ENCODE measurements at places on chromosomes 3 and 15. TPM values are rescaled to one million over a fixed set of nuclear protein-coding genes. Genes with fewer than 3 reads are reported as not detected.

RARB gene
- 20.8 TPM for total RNA-seq

MEGF11 gene
- not detected for total RNA-seq

SAMMSON gene
- total RNA-seq: not detected

GPR171 gene
- total RNA-seq: not detected

ZMAT3 gene
- 22.8 TPM for total RNA-seq

NR2E3 gene
- not detected for total RNA-seq

MRAS gene
- 25.1 TPM for total RNA-seq

IL5RA gene
- not detected for total RNA-seq

ITGB5 gene
- total RNA-seq: 137 TPM

C3orf80 gene
- not detected for total RNA-seq

EPHA6 gene
- total RNA-seq: not detected

CLDN16 gene
- total RNA-seq: not detected

NSMCE3 gene
- 10.0 TPM for total RNA-seq

CACNA2D2 gene
- 0.08 TPM for total RNA-seq

CLDN1 gene
- 12.4 TPM for total RNA-seq

CLRN1 gene
- total RNA-seq: not detected

IL17RB gene
- not detected for total RNA-seq

DLL4 gene
- 3.1 TPM for total RNA-seq

VWA5B2 gene
- total RNA-seq: not detected

PPP1R14D gene
- not detected for total RNA-seq

ESYT3 gene
- not detected for total RNA-seq

CTXN2 gene
- not detected for total RNA-seq

GRIP2 gene
- total RNA-seq: not detected

TRPM1 gene
- not detected for total RNA-seq

NMNAT3 gene
- total RNA-seq: 0.32 TPM

AP3B2 gene
- total RNA-seq: 0.26 TPM

SLC12A1 gene
- total RNA-seq: 0.13 TPM

TIGIT gene
- not detected for total RNA-seq

FMN1 gene
- total RNA-seq: 6.2 TPM

TMEM207 gene
- not detected for total RNA-seq

NPAP1 gene
- not detected for total RNA-seq

TM6SF1 gene
- 7.5 TPM for total RNA-seq

FSD2 gene
- not detected for total RNA-seq

PRR20G gene
- not detected for total RNA-seq

CCR8 gene
- total RNA-seq: not detected

CAMKV gene
- total RNA-seq: not detected

GREM1 gene
- 96.8 TPM for total RNA-seq

ISLR gene
- total RNA-seq: 64.9 TPM

CA12 gene
- total RNA-seq: 10.3 TPM

HHATL gene
- total RNA-seq: not detected

SIAH2 gene
- 15.5 TPM for total RNA-seq

CKMT1A gene
- total RNA-seq: not detected

FHIT gene
- total RNA-seq: 1.3 TPM

CLDN11 gene
- total RNA-seq: 386 TPM

CHL1 gene
- 0.39 TPM for total RNA-seq

ZPLD1 gene
- total RNA-seq: not detected

IQCF5 gene
- total RNA-seq: not detected

UBE3A gene
- 54.9 TPM for total RNA-seq

FBXL2 gene
- 10.0 TPM for total RNA-seq

ITPKA gene
- total RNA-seq: 44.2 TPM

ROPN1 gene
- not detected for total RNA-seq
